Subcutaneous adipose tissue (tissue), 4 donors: ENCODE measurements at places on chromosomes 16 and 17. TPM values are rescaled to one million over a fixed set of nuclear protein-coding genes. Genes with fewer than 3 reads are reported as not detected.

CHST4 gene
- total RNA-seq: not detected

GPR179 gene
- under 0.01 TPM for total RNA-seq

ADAD2 gene
- total RNA-seq: not detected

EVI2A gene
- 7.5 TPM for total RNA-seq

MYADML2 gene
- total RNA-seq: not detected
